ENCODE measurements at places on chromosomes 2 and 18.

DNA sequence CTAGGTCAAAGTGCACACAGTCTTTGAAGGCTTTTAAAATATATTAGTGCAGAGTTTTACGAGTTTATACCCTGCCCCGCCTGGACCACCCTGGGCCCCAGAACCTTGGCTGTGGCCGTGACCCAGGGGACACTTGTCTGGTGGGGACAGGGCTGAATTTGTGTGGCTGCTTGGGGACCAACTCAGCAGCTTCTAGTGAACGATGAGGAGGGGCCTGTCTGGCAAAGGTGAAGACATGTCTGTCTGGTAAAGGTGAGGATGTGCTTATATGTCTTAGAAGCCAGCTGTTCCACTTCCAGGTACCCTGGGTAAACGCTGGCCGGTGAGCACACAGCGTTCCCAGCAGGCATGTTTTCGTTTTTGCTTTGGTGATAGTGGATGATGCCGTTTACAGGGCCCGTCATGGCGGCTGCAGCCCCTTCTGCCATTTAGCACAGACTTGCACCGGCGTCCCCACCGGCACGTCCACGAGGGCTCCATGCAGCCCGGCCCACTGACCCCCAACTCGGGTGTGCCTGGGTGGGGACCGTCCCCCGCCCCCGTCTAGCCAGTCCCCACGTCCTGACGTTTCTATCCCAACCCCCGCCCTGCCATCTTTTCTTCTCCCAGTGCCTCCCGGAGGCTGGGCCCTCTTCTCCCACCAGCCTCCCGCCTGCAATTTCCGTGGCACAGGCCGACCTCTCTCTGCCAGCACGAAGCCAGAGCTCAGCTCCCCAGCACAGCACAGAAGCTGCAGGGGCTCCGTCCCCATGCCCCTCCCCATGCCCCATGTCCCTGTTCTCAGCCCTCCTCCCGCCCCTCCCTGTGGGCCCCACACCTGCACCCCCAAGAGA lies 67.8 kb downstream of the SLC66A2 start:
- no peak for DNase-seq

- DNase-seq, result no peak
These were observed 388.9 kb downstream of the ZEB2 start for GRCh38 chr2:144131042-144131441.

GRCh38 chr18:74836296-74837139 lies 238.8 kb downstream of the ZNF407 start:
- no peak for DNase-seq

- DNase-seq, result no peak
These were observed 658.2 kb downstream of the TDRD15 start for GRCh38 chr2:21781962-21782361.

DNA sequence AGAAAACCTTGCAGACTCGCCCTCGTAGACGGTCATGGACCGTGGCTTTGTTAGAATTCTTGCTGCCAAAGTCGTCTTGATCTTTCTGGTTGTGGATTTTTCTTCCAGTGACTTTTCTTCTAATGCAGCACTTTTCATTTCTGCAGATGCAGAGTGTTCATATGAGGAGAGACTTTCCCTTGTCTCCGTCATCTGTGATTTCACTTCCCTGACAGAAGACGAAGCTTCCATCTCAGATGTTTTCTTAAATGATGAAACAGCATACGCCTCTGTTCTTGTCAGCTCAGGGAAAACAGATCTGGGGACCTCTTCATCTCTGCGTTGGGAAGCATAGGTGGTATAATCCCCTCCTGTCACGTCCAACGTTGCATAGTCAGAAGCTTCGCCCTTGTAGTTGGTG lies 50.9 kb downstream of the PLEKHA3 start:
- no peak for DNase-seq

DNA sequence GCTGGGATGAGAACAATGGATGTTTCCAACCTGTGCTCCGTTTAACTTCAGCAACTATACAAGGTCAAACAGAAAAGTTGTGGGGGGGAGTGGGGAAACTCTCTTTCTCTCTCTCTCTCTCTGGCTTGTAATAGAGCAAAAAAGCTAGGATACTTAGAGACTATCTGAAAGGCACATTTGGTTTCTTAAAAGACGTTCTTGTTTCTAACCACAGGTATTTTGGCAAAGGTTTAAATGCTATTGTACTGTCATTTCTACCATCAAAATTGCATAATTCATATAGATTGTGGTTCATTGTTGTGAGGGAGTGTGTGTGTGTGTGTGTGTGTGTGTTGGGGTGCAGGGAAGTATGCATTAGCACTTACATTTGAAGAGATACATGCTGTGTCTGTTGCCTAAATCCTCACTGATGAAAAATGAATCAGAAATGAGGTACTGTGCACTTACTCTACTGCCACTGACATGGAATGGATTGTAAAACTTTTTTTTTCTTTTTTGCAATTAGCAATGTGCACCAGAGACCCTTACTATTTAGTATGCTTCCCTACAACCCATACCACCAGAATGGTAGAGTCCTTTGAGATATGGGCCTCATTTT lies 841.0 kb upstream of the PIK3C3 start:
- DNase-seq, result no peak

DNA sequence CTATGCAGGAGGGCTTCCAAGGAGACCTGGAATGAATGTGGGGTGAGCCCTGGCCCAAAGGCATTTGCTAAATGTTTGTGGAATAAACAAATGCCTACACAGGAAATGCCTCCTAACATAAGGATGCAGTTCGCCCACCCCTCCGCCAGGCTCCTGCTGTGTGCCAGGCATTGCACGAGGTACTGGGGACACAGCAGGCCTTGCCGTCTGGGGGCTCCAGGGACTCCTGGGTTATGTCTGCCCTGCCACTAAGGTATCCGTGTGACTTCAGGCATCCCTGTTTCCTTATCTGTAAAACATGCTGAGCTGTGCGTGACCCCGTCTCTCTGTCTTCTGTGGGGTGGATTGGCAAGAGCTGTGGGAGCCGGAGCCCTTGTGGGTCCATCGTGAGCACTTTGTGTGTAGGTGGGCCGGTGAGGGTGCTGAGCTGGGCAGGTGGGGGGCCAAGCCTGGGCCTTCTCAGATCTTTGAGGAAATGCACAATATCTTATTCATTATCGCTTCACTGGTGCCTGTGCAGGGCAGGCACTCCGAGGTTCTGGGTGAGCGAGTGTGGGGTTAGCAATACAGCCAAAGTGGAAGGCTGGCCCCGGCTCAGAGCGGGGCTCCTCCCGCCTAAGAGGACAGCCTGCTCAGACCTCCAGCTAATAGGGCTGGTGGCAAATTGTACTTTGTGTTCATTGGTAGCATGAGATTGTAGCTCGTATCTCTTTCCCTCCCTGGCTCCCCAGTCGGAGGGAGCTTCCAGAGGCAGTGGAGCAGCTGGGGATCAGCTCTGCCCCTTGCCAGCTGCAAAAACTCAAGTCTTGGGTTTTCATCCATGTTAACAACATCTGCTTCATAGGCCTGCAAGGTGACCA lies 126.8 kb downstream of the GLI2 start:
- DNase-seq, result no peak

GRCh38 chr2:32182667-32183066 lies 17.0 kb downstream of the SLC30A6 start:
- no peak for DNase-seq

DNA sequence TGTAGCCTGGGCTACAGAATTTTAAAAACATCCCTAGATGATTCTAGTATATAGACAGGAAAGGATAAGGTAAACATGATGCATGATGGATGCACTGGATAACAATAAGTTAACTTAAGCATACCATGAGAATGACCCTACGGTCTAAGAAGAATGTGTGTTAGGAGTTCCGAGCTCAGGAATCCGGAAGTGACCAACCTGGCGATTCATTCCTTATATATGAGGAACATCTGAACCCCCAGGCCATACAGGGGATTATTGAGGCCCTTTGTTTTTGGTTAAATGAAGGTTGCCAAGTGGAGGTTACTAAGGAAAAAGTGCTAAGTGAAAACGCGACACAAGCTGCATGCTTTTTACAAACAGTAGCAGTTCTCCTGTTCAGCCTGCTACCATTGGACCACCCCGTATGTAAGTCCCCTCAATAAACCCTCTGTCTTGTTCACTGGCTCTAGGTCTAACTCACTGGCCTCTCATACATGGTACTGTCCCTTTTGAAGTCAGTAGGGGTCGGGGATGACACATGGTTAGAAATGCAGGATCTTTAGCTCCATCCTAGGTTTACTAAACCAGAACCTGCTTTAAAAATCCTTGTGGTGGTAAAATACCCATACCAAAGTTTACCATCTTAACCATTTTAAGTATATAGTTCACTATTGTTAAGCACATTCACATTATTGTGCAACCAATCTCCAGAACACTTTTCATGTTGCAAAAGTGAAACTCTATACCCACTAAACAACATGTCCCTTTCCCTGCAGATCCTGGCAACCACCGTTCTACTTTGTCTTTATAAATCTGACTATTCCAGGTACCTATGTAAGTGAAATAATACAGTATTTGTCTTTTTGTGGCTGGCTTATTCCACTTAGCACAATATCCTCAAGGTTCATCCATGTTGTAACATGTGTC lies 111.0 kb upstream of the MAP4K3 start:
- DNase-seq, result no peak

- no peak for DNase-seq
These were observed 13.9 kb downstream of the SLC19A3 start for GRCh38 chr2:227703961-227704360.

- DNase-seq, result no peak
These were observed 42.3 kb upstream of the STAT1 start for GRCh38 chr2:191056228-191056627.

DNA sequence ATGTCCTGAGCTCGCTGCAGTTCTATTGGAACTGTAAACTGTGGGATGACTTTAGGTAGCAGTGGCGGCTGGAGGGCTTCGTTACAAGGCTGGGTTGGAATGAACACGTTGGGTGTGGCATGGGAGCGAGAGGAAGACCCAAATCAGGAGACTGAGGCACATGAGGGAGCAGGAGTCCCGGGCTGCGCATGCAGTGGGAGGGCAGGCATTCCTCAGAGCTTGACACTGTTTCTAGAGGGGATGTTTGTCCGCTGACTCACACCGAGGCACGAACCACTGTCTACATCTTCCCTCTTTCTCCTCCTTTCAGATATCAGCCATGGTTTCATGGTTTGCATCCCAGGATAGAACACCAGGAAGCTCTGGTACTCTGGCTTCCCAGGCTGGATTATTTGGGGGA lies 40.6 kb upstream of the LAMA1 start:
- no peak for DNase-seq

DNA sequence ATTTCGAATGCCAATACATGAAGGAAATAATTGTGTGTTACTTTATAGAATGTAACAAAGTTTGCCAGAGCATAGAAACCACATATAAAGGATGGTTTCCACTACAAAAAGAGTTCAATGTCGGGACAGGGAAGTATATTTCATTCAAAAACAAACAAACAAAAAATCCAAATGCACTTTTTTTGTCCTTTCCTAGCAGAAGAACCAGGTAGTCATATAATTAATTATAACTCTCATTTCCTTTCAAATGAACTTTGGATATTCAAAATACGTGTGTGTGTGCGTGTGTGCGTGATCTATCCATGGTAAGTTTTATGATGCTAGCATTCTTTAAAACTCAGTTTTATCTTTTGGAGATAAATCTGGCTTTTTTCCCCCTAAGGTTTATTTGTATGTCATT lies 8.3 kb downstream of the FN1 start:
- DNase-seq, result no peak

GRCh38 chr18:23844991-23845680 lies 155.9 kb downstream of the LAMA3 start:
- DNase-seq, result no peak

GRCh38 chr2:98517636-98518035 lies 73.0 kb downstream of the INPP4A start:
- DNase-seq, result no peak

GRCh38 chr18:78643004-78643403 lies 336.6 kb upstream of the SALL3 start:
- no peak for DNase-seq

GRCh38 chr18:77119851-77120491 lies 12.6 kb downstream of the MBP start:
- DNase-seq, result no peak

DNA sequence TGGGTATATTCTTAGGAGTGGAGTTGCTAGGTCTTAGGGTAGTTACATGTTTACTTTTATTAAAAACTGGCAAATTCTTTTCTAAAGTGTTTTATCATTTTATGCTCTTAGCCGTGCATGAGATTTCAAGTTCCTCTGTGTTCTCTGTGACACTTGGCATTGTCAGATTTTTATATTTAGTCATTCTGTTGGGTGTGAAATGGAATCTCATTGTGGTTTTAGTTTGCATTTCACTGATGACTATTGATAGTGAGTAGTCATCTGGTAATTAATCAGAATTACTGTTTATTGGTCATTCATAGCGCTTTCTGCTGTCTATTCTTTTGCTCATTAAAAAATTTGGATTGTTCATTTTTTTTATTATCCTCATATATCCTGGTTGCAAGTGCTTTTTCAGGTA lies 34.1 kb downstream of the RAB3GAP1 start:
- no peak for DNase-seq

DNA sequence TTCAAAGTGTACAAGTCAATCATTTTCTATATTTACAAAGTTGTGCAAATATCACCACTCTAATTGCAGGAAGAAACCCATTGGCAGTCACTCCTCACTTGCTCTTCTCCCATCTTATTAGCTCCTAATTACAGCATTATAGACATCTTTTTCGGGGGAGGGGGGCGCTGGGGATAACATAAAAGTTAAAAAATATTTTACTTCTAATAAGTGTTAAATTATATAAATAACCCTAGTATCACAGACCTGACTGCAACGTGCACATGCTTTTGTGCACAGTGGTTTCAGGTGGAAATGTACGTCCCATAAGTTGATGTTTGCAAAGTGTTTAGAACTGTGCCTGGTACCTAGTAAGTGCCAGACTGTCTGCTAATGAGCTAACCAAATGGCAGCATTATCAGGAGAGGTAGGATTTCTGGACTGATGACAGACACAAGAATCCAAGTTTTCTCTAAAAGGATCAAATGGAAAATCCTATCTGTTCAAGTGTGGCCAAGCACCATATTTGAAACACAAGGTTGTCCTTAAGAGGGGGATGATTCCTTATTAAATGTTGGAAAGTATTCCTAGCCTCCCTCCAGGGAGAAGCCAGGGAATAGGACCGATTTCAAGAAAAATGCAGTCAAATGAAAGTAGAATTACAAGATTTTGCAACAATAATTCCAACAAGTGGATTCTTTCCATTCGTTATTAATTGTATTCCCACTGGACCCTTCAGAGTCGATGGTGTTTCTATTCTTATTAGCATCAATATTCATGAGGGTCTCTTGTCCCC lies 70.0 kb downstream of the ACKR3 start:
- no peak for DNase-seq

DNA sequence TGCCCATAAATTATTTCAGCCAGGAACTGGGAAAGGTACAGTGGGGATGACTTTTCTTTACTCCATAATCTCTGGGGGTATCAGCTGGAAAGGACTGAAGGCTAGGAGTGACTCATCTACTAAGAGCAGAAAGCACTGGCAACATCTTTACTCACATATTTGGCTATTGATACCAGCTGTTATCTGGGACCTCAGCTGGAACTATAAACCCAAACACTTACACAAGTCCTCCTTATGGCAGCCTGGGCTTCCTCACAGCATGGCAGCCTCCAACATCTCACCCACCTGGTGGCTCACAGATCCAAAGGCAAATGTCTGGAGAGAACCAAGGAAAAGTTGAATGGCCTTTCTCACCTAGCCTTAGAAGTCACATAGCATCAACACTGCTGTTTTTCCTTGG lies 379.0 kb upstream of the RND3 start:
- DNase-seq, result no peak

GRCh38 chr18:66124394-66124793 lies 373.6 kb downstream of the CDH7 start:
- DNase-seq, result no peak

- no peak for DNase-seq
These were observed 42.0 kb downstream of the MAP3K20 start for GRCh38 chr2:173117678-173118077.

Measured in activated T-helper 1 cell treated with Interleukin-2 at 50 U/mL for 16 hours (primary cell).